ENCODE measurements at places on chromosomes 2 and 18.

- no peak for DNase-seq
These were observed 9.5 kb downstream of the PKDCC start for GRCh38 chr2:42057159-42057901.

DNA sequence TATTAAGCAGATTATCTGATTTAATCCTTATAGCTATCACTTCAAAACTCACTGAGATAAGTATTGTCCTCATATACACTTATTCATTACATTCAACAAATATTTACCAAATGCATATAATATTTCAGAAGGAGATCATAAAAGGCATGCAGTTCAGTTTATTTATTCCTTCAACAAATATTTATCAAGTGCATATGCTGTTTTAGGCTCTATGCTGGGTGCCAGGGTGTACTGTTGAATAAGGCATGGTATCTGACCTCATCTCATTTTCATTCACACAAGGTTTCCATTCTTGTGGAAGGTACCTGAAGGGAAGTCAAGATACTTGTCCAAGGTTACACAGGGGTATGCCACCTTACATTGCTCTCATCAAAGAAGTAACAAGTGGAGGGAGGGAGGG, 213.0 kb downstream of the INSIG2 start:
- no peak for DNase-seq

DNA sequence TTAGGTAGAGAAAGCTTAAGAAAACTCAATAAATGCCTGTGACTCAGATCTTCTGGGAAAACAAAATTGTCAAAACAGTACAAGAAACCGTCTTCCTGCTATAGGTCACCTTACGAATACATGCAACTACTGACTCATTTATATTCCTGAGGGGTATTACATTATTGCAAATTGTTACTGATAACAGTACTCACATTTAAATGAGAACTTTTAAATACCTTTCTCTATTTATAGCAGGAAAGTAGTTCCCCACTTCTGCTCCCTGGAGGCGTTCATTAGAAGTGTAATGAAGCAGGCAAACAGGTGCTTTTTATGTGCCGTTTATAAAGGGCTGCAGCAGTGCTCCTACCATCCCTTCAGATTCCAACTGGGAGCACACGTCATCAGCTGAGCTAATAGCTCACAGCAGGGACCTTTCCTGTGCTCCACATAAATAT, 65.1 kb upstream of the RPRM start:
- peak; percentile 2 for DNase-seq

DNA sequence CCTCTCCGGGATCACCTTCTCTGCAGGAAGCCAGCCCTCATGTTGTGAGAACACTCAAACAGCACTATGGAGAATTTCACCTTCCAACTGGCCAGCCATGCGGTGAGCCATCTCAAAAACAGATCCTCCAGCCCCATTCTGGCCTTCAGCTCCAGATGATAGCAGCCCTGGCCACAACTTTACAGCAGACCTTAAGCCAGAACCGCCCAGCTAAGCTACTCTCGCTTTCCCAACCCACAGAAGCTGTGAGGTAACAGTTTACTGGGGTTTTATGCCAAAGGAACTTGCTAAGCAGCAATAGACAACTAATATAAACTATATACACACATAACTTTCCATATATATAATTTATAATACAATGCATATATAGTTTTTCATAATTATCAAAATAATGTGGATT, 11.6 kb upstream of the PTPN4 start:
- no peak for DNase-seq
